Activated T-cell treated with anti-CD3 and anti-CD28 coated beads for 24 hours (primary cell): ENCODE measurements at places on chromosomes 6 and 20.

GRCh38 chr6:781350-781961 lies 88.5 kb upstream of the EXOC2 start:
- DNase-seq: no peak

DNA sequence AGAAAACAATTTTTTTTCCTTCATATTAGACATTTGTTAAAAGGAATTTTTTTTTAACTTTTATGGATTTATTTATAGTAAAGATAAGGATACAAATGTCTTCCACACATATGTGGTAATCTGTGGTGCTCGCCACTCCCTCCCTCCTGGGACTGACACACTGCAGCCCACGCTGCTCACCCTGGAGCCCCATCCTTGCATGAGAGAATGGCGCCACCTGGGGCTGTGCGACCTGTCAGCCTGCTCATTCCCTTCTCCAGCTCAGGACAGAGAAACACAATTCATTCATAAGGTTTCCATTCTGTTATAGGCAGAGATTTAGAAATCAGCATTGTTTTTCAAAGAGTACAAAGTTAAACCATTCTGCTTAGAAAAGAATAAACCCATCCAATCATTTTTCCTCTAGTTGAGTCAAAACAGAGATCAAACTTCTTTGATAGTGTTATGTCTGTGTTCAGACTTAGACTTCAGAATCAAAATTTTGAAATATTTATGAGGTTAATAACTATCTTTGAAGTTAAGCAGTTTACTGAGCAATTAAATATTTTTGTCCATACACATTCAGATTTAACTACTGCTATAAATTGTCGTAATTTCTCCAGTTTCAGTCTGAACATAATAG lies 42.8 kb upstream of the DYNLRB1 start:
- DNase-seq: no peak

- no peak for DNase-seq
Measured at GRCh38 chr6:149642829-149643580, 5.5 kb downstream of the KATNA1 start.

DNA sequence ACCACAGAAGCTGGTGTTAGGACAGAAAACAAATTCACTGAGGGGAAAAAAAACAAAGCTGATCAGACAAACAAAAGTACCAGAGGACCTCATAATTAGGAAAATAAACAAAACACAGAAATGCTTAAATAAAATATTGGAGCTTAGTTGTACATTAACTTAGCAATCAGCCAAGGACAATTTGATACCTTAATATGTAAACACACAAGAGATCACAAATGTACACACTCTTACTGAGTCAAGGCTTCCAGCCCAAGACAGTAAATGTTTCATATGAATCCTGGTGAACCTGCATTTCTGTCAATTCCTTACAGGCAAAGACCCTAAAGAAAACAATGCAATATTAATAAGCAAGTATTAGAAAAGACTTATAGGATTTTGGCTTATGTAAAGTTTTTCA lies 62.0 kb upstream of the SPTLC3 start:
- DNase-seq: no peak

DNA sequence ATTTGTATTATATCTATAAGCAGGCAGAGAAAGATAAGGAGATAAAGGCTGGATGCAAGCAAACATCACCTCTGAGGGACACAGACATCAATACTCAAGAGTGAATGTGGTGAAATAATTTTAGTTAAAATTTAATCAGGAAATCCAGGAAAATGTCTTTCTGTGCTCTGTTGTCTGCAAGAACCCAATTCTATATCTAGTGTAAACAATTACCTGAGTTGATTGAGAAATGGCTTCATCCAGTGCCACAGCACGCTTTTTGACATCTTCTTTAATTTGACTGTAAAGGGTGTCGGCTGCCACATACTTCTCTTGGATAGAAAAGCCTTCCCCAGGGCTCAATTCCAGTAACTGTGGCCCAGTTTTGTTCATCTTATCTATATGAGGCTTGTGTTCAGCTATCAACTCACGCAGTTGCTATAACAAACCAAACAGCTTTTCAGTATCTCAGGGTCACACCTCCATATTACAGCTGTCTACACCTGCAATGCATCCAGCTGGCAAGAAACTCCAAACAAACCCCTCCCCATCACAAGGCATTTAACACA lies 131.6 kb downstream of the DST start:
- no peak for DNase-seq

GRCh38 chr20:47789764-47790579 lies 4.7 kb upstream of the SULF2 start:
- no peak for DNase-seq

- DNase-seq: no peak
Measured at GRCh38 chr6:36783603-36784375, 55.5 kb downstream of the CPNE5 start.

DNA sequence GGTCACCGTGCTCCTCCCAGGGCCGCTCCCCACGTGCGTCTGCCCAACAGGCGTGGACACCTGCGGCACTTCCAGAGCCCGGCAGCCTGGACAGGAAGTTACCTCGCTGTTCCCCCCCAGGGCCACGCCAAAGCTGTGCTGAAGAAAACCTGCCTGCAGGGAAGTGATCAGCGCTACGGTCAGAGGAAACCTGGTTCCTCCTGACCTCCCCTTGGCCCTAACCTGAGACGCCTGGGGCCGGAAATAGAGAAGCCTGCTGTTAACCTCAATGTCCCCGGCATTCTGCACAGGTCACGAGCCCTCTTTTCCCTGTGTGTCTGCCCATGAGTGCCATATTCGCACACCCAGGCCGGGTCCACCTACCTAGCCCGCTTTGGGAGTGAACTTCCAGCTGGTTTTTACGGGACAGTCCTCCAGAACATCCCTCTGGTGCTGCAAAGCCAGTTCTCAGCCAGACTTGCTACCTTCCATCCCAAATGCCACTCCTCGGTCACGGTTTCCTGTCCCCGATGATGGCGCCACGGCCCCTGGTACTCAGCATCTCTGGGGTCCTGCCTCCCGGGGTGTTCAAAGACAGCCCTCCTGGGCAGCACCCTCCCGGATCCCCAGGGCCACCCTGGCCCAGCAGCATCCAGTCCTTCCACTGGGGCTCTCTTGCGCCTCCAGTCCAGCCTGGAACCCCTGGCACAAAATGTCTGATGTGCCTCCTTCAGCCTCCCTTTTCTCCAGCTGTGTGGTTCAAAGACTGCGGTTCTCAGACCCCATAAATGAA lies 12.0 kb upstream of the IRF4 start:
- no peak for DNase-seq
